ENCODE measurements at places on chromosomes 3 and 15.

GRCh38 chr3:138881233-138881632 is 46.5 kb upstream of the PIK3CB start:
- DNase-seq: no peak

GRCh38 chr3:148727231-148727630 is 29.5 kb downstream of the AGTR1 start:
- DNase-seq: no peak

DNA sequence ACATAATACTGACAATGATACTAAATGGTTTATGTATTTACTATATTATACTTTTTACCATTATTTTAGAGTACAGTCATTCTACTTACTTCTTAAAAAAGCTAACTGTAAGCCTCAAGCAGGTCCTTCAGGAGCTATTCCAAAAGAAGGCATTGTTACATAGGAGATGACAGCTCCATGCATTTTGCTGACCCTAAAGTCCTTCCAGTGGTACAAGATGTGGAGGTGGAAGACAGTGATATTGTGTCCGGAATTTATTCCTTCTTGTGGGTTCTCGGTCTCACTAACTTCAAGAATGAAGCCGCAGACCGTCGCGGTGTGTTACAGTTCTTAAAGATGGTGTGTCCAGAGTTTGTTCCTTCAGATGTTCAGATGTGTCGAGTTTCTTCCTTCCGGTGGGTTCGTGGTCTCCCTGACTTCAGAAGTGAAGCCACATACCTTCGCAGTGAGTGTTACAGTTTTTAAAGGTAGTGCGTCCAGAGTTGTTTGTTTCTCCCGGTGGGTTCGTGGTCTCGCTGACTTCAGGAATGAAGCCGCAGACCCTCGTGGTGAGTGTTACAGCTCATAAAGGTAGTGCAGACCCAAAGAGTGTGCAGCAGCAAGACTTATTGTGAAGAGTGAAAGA is 20.9 kb downstream of the AVEN start:
- DNase-seq: no peak

- DNase-seq: no peak
Observed at GRCh38 chr15:74468341-74469032, 7.5 kb upstream of the UBL7 start.

- no peak for DNase-seq
Observed at GRCh38 chr3:30600572-30600971, 5.8 kb upstream of the TGFBR2 start.

GRCh38 chr3:189771842-189772450 is 140.8 kb downstream of the TP63 start:
- no peak for DNase-seq

- DNase-seq: no peak
Observed at GRCh38 chr3:115792206-115792955, 169.1 kb downstream of the GAP43 start.

- peak; percentile 24 for DNase-seq
Observed at GRCh38 chr3:139310474-139310933, 33.3 kb upstream of the MRPS22 start.

DNA sequence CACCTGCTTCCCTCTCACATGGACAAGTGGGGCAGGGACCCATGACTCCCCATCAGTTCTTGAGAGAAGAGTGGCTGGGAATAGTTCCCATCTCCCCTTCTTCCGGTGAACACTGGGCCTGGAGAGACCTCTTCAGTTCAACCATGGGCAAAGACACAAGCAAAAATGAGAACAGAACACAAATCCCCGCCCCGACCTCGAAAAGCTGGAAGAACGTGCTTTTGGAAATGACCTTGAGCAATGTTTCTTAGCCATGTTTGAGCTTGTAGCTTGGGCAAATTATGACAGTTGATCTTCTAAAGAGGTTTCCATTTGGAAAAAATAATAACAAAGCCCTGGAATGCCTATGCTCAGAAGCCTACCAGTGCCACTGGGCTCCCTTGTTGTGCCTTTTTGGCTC is 59.0 kb downstream of the FAM174B start:
- no peak for DNase-seq

GRCh38 chr3:187017511-187018230 is 87.3 kb downstream of the ST6GAL1 start:
- no peak for DNase-seq

DNA sequence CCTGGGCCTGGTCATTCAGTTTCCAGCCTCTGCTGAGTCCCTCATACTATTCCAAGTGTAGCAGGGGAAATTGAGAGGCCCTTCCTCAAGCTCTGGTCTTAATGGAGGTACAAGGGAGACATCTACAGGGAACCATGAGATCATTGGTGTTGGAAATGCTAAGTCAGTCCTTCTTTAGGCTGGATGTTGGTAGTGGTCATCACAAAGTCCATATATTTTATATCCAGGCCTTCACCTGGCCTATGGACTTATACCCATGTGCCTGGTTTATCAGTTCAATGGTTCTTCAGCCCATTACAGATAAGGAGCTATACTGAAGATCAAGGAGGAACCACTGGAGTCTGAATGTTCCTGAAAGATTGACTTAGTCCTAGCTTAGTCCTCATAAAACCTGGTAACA is 135.0 kb downstream of the STAG1 start:
- no peak for DNase-seq

- peak; percentile 52 for DNase-seq
Observed at GRCh38 chr3:58463181-58463941, 28.5 kb upstream of the KCTD6 start.

DNA sequence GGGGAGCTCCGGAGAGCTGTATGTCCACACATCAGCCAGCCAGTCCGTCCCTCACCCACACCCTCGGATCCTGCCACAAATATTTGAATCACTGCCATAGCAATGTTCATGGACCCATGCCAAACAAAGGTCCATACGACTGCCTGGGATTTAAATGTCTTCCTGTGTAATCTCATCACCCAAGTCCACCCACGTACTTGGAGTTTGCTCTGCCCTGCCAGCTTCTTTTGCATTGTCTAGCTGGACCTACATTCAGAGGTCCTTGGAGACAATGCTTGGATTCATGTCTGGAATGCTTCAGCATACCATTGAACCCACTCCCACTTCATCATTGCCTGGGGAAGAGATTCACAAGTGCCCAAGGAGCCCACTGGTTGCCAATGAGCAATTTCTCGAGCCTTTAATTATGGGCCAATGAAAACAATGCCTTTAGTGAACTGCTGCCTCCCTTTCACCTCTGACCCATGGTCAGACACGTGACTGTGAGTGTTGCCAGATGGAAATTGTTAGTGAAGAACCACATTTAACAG is 90.4 kb upstream of the PHLDB2 start:
- peak; percentile 74 for DNase-seq

DNA sequence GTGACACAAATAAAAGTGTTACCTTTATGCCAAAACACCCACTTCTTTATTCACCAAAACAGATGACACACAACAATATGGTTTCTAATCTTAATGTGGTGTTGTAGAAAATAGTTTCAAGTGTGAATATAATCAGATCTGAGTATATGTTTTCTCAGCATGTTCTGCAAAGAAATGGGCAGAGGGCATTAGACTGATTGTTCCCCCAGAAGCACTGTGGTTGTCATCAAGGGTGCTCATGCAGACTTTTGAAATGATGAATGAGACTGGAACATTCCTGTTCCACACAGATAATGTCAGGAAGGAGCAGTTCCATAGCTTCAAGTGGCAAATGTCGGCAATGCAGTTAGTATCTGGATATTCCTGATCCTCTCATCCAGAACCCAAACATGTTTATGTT is 37.5 kb downstream of the GPR176 start:
- no peak for DNase-seq

DNA sequence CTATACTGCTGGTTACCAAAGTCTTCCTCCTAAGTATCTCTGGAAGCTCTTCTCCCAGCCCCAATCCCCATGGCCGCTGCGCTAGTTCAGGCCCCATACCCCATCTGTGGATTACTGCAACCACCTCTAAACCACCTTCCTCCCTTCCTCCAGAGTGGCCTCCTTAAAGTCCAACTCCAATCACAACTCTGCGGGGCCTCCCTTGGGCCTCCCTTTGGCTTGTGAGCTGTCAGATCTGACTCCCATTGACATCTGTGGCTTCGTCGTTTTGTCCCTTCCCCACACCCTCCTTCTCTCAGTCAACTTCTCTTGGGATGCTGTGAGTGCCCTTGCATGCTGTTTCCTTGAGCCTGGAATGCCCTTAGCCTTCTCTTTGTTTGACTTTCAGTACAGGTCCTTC is 9.3 kb upstream of the HRH1 start:
- no peak for DNase-seq

- DNase-seq: no peak
Observed at GRCh38 chr3:168220556-168220955, 124.8 kb upstream of the GOLIM4 start.

GRCh38 chr3:170801597-170801996 is 68.4 kb downstream of the RPL22L1 start:
- DNase-seq: no peak

GRCh38 chr3:53166781-53167291 is 5.8 kb downstream of the PRKCD start:
- no peak for DNase-seq

- no peak for DNase-seq
Observed at GRCh38 chr3:56775445-56775837, 26.3 kb downstream of the ARHGEF3 start.

- DNase-seq: no peak
Observed at GRCh38 chr3:143329567-143330211, 210.1 kb downstream of the CHST2 start.

DNA sequence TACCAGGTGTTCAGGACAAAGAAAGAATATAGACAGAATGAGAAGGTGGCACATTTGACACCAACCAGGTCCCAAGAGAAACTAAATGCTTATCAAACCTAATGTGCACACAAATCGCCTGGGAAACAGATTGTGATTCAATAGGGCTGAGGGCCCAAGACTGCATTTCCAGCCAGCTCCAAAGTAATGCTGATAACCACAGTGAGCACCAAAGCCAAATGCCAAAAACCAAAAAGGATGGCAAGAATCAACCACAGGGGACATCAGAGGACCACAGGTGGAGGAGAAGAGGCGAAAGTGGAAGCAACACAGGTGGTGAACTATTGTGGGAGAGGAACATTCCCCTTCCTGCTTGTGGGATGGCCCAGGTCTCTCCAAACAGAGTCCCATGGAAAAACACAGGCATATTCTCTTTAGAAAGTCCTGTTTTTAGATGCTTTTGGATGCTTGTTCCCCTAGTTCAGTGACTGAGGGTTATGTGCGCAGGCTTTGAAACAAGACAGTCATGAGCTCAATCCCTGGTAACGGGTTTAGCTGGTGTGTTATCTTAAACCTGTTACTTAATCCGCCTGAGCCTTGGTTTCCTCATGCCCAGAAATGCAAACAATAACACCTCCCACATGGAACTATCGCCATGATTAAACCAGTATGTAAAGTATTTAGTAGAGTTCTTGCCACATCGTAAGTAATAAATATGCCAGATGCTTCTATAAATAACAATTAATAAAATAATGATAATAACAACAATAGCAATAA is 241.7 kb downstream of the ATP8B4 start:
- no peak for DNase-seq

DNA sequence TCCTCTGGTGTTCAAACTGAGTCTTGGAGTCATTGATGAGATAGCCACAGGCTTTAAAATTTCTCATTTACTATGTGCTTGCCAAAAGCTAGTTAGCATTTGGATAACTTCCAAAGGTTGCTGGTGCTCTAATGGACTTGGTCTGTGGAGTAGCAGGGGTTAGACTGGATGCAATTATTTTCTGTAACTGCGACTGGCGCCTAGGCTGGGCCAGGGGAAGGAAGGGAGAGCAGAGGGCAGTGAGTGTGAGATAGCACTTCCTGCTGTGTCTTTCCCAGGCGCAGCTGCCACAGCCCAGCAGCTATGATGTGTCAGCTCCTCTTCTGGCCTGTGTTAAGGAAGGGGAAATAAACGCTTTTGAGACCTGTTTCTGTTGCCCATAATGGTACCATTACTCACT is 98.6 kb downstream of the MYRIP start:
- DNase-seq: no peak

DNA sequence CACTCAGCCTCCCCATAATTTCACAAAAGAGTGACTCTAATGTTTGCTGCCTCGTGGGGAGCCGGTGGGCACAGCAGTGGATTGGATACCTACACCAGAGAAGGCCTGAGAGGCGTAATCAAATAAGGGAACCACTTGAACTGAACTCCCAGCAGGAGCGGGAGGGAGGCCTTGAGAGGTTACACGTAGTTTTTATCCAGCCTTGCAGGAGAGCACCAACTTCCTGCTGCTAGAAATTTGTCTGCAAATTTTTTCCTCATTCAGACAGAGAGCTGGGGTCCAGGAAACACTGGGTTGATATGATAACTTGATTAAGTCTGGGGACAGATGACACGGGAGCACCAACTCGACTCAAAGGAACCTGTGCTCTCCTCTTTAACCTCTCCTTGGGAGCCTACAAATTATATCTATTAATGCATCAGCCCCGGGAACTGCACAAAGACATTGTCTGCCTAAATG is 69.8 kb downstream of the HES1 start:
- no peak for DNase-seq

- no peak for DNase-seq
Observed at GRCh38 chr15:39558421-39558820, 22.5 kb upstream of the THBS1 start.

DNA sequence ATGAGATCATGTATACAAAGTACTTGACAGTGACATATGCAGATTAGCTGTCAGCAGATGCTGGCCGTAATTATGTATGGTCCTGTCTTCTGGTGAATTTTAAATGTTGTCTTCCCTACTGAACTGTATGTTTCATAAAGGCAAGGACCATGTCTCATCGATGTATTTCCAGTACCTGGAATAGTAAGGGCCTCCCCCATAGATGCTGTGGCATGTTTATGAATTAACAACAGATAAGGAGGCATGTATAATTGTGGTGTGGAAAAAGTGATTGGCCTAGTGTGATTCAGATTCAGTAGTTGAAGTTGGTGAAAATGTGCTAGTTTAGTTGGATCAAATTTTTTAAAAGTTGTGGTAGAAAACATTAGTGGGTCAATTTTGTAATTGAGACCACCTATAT is 202.7 kb upstream of the SLC2A2 start:
- DNase-seq: no peak

GRCh38 chr3:48077815-48078214 is 61.6 kb upstream of the MAP4 start:
- DNase-seq: no peak

DNA sequence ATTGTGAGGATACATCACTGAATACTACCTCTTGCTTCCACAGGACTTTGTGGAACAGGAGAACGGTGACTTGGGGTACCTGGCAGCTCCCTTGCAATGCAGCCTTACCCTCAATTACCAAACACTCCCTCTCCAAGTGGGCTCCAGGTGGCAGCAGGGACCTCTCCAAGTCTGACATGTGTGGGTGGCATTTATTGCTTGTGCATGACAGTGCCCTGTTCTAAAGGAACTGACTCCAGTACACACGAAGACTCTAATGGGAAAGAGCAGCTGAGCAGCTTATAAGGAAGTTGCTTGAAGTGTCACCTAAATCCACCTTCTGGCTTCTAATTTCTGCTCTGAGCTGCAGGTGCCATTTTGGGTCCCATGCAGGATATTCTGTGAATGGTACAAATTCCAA is 174.1 kb upstream of the SLCO3A1 start:
- DNase-seq: no peak

GRCh38 chr15:70156671-70157271 is 59.1 kb upstream of the TLE3 start:
- DNase-seq: no peak

DNA sequence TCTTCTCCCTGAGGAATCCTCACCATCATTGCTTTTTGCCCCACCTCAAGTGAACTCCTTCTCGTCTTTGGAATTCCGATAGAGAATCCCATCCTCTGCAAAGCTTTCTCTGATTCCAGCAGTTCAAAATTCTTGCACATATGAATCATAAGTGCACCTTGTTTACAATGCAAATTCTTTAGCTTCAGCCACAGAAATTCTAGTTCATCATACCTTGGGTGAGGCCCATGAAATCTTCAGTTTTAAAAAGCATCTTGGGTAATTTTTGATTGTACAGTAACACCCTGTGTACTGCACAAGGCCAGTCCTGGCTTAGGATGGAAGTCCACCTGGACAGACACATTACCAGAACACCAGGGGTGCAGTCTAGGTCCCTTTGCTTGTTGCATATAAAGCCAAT is 30.8 kb downstream of the MDFIC2 start:
- no peak for DNase-seq
